Activated CD4-positive, alpha-beta T cell treated with anti-CD3 and anti-CD28 coated beads, Interleukin-2, amount 50 U/mL, for 4 hours (primary cell): ENCODE measurements at places on chromosomes 12 and 14.

DNA sequence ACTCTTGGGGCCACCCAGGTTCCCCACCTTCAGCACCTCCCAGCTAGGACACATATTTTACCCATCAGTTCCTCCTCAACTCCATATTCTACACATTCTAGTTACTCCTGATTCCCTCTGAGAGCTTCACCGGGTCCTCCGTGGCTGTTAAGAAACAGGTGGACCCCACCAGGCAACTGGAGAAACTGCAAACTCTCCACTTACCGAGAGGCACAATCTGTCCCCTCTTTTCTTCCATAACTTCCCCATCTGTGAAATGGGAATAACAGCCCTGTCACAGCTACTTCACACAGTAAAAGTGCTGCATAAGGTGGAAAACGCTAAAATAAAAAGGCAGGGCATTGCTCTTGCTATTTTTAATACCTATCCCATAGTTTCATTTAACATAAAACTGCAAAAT, 1.5 kb downstream of the SLC7A8 start:
- DNase-seq, result no peak

DNA sequence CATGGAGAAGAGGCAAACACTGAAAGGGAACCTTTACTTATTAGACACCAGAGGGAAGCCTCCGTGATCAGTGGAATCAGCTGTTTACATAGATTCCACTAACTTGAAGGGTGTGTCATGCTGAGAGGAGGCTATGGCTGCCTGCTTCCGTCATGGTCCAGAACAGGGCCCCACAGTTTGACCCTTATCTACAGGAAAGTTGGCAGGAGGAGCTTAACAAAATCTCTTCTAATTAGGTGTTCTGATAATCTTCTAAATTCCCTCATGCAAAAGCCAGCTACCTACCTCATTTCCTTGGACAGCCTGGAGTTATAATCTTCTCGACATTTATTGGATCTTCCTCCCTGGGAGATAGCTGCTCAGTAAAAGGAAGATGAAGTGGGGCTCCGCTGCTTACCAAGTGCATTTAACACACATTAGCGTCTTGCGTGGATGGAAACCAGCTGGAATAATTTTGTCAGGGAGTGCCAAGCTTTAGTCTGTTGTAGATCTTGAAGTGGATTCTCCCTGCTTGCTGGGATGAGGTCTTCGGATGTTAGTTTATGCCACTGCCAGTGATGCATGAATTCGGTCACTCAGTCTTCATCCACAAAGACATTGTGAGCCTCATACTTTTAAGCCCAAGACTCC, 171.0 kb downstream of the PAH start:
- DNase-seq, result no peak

GRCh38 chr12:119681728-119682638, 14.1 kb downstream of the PRKAB1 start:
- DNase-seq, result no peak

DNA sequence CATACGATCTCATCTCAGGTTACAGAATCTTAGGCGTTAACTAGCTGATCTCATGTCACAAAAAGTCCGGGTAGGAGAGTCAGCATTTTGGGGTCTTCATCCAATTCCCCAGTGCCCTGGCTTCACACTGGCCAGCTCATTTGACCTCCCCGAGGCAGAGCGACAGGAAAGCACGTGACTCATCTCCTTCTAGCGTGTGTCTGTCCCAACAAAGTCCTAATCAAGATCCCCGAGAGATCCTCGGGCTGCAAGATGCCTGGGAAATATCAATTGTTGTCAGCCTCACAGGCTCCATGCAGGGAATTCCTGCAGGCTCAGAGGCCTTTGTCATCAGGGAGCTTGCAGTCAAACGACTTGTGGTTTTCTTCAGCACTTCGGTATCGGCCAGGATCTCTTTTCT, 57.5 kb downstream of the ZNF664 start:
- no peak for DNase-seq

DNA sequence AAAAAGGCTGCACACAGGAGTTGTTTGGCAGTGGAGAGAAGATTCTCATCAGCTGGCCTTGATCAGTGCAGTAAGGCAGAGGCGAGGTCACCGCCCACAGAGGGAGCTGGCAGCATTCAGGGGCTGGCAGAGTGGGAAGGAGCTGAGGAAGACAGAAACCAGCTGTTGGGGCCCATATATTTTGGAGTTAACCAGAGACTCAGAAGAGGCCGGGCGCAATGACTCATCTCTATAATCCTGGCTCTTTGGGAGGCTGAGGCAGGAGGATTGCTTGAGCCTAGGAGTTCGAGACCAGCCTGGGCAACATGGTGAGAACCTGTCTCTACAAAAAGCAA, 17.7 kb downstream of the SMCO2 start:
- DNase-seq, result no peak

DNA sequence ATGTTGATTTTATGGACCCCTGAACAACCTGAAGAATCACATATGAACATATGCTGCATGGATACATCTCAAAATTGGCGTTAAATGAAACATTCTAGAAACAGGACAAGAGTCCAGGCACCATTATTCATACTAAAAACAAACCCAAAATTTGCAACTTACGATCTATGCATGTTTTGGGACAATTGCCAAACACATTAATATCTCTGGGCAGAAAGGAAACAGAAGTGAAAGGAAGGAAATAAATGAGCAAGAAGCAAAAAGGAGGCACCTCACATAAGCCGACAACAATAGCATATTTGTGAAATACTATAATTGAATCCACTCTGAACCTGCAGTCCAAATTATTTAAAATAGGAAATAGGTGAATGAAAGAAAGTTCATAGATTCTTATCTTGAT, 1505.3 kb downstream of the AACS start:
- no peak for DNase-seq

GRCh38 chr14:93811676-93812075, 23.4 kb upstream of the PRIMA1 start:
- DNase-seq, result no peak

DNA sequence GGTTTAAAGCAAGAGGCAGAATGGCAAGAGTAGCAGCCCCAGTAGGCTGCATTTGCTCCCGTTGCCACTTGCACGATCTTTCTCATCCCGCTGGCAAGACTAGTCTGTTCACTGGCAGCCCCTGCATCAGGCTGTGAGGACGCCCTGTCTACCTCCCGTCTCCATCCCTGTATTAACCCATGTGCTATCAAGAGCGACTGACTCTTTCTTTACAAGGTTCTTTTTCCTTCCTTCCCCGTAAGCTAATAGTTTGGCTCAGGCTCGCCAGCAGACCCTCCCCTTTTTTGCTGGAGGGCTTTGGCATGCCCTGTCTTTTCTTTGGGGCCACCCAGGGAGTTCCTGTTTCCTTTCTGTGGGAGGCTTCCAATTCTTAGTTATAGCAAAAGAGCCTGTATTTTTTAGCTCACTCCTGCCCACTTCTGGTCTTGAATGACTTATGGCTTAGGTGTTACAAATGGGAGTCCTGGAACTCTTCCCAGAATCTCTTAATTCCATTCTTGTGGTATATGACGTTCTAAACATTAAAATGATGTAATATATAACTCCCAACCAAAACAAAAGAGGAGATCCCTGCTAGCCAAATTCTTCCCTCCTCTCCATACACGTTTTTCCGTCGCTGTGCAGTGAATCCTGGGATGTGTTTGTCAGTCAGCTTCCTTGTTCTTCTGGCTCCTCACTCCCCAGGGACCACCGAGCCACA, 149.0 kb downstream of the PRKCH start:
- no peak for DNase-seq

DNA sequence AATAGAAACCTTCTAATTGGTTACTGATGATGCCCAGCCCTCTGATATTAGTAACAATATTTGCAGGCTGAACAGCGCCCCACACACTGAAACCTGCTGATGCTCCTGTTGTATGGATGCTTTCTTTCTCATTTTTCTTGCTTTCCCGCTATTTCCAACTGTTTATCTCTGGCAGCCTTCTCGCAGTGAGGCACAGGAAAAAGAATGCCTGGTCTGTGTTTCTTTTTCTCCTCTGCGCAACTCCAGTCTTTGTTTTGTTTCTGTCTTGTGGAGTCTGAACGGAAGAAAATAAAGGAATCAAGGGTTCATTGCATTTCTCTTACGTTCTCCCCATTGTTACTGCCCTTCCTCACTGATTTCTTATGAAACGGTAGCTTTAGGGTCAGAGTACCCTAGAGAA, 451.2 kb downstream of the EGLN3 start:
- no peak for DNase-seq

DNA sequence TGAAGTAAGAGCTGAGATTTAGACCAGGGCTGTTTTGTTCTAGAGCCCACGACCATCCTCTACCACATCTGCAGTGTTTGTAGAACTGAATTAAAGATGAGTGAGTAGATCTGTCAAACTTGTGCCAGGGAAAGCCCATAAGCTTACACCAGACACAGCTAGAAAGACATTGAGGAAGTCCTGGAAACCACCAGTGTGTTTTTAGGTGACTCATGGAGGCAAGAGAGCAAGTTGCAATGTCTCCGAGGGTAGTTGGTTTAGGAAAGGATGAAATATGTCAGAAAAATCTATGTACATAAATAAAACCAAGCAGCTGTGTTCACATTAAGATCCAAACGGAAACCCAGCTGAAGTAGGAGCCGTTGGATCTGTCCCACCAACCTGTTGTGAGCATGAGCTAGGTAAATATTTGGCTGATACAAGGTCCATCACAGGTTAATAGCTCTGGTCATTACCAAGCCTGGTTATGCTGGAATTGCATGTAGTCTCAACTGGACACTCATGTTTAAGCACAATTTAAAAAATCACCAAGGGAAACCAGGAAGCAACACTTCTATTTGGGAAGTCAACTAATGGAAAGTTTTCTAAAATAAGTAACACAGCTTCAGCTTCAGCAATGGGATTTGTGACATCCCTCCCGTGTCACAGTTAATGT, 49.9 kb upstream of the PLEKHG3 start:
- no peak for DNase-seq

DNA sequence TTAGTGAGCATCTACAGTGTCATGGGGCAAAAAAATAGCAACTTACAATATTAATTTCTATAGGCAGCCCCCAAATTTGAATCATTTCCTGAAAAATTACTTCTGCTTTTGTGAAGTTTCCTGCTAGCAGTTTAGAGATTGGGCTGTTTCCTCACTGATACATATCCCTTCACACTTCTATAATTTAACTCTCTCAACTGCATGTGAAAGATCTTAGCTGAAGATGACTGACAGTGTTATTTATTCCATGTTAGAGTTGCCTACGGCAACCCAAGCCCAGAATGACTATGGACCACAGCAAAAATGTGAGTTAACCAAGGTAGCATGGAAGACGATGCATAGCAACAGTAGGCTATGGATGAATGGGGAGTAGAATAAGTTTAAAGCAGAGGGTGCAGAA, at the start of gene KLRG1:
Gene KLRG1, plus strand, starts transcription at position 134 of the 400 bp plus-strand sequence. Its CDS starts 90 bp downstream, at position 224.
- DNase-seq, result no peak

GRCh38 chr12:116263844-116264243, 13.6 kb downstream of the MED13L start:
- no peak for DNase-seq

- no peak for DNase-seq
These were observed 28.8 kb downstream of the CLEC1A start for GRCh38 chr12:10069976-10070375.

DNA sequence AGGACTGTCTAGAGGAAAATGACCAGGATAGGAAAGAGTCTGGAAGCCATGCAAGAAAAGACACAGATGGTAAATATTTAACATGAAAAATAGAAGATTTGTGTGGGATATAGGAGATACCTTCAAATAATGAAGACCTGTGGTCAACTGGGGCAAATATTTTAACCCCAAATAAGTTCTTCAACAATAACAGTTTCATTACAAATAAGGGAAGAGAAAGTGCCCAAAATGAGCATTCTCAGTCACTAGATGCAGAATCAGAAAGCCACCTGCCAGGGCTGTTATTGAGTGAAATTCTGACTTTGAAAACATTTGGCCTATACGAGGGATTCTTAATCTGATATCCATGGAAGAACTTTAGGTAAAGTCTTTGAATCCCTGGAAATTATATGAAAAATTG, 231.2 kb upstream of the PLEKHG7 start:
- DNase-seq, result no peak

- DNase-seq, result no peak
These were observed 27.8 kb downstream of the COQ6 start for GRCh38 chr14:73977896-73978295.

GRCh38 chr14:21106498-21107282, 5.8 kb downstream of the TMEM253 start:
- DNase-seq, result peak; percentile 77

GRCh38 chr14:36281309-36281708, 39.1 kb downstream of the MBIP start:
- DNase-seq, result no peak

GRCh38 chr12:68794653-68795251, 13.2 kb upstream of the MDM2 start:
- DNase-seq, result no peak

DNA sequence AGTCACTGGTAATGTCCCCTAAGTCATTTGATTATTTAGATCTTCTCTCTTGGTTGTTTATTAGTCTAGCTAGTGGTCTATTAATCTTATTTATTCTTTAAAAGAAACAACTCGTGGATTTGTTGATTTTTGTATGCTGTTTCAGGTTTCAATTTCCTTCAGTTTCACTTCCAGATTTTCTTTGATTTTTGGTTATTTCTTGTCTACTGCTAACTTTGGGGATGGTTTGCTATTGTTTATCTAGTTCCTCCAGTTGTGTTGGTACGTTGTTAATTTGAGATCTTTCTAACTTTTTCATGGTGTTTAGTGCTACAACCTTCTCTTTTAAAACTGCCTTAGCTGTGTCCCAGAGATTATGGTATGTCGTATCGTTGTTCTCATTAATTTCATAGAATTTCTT, 18.5 kb upstream of the CD69 start:
- DNase-seq, result no peak

DNA sequence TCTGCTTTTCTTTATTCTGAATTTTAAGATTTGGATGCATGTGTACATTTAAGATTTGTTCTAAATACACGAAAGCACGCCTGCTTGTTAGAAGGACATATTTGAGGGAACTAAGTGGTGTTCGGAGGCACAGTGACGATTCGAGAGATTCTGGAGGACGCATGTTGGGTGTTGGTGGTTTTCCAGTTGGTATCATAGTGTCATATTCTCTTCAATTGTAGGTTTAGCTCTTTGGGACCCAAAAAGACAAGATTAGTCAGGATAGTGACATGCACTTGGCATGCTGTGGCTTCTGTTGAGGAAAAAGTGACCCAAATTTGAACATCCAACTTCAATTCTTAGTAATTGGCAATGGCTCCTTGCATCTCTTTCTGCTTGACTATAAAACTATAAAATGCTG, 30.1 kb downstream of the PRKCH start:
- no peak for DNase-seq

GRCh38 chr12:79121486-79121885, 256.9 kb downstream of the SYT1 start:
- DNase-seq, result no peak

DNA sequence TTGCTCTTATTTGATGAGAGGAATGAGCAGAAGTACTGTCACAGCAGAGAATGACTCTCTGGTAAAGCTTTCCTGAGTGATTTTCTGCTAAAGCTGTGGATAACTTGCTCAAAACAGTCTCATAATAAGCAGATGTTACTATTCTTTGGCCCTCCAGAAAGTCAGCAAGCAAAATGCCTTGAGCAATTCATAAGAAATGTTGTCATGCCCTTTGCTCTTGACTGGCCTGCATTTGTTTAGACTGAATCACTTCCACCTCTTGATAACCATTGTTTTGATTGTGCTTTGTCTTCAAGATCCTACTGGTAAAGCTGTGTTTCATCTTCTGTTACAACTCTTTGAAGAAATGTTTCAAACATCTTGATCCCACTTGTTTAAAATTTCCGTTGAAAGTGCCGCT, 457.9 kb upstream of the FOXG1 start:
- no peak for DNase-seq
